ENCODE measurements at places on chromosomes 6 and 20.

- DNase-seq = no peak
Measured at GRCh38 chr6:20747991-20748390, 213.7 kb downstream of the CDKAL1 start.

DNA sequence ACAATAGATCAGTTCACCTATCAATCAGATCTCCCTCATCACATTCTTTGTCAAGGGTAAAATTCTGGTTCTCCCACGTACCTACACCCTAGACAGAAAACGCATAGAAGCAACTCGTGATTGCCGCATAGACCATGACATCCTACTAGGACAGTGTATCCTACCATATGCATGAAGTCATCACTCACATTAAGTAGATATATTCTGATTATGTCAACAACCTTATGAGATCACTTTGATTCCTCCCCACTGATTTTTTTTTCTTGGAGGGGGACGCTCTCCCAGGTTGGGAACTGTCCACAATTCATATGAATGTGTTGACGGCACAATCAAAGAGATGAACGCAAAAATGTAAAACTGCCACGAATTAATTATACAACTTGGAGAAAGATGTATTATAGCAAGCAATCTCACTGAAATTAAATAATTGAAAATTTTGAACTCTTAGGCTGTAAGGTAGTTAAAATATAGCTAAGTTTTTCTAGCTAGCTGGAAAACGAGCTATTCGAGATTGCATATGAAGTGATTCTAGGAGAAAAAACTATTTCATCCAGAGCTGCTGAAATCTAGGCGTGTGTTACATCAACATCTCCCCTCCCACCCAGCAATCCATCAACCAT is 82.5 kb upstream of the CCDC28A start:
- no peak for DNase-seq

- no peak for DNase-seq
Measured at GRCh38 chr20:5602346-5602745, 147.9 kb upstream of the SHLD1 start.

DNA sequence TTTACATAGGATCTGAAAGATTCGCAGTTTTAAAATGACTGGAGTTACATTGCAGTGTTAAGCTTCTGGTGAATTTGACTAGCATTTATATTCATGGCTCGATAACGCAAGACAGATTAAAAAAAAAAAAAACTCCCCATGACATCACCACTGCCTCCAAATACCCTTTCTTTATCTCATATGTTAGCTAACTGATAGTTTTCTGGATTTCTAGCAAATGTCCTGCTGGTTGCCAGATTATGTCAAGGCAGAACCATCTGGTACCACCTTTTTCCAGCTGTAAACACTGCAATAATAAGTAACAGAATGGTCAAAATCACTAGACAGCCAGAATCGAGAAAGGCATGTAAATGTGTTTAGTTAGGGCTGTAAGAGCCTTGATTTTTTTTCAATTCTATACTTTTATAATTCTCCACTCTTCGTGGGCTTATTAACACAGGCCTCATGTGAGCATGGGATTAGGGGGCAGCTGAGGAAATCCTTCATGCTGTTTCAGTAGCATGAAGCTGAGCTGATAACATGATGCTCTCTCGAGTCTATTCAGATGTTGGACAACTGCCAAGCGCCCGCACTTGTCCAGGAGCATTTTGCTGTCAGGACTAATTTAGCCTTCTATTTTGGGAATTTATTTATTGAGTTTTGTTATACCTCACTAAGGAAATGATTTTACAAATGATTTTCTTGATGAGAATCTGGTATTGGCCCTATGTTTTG is 166.0 kb upstream of the SCGN start:
- no peak for DNase-seq

GRCh38 chr20:38112261-38112929 is 52.7 kb downstream of the TGM2 start:
- DNase-seq = no peak

GRCh38 chr6:139881236-139881635 is 506.8 kb upstream of the CITED2 start:
- no peak for DNase-seq

DNA sequence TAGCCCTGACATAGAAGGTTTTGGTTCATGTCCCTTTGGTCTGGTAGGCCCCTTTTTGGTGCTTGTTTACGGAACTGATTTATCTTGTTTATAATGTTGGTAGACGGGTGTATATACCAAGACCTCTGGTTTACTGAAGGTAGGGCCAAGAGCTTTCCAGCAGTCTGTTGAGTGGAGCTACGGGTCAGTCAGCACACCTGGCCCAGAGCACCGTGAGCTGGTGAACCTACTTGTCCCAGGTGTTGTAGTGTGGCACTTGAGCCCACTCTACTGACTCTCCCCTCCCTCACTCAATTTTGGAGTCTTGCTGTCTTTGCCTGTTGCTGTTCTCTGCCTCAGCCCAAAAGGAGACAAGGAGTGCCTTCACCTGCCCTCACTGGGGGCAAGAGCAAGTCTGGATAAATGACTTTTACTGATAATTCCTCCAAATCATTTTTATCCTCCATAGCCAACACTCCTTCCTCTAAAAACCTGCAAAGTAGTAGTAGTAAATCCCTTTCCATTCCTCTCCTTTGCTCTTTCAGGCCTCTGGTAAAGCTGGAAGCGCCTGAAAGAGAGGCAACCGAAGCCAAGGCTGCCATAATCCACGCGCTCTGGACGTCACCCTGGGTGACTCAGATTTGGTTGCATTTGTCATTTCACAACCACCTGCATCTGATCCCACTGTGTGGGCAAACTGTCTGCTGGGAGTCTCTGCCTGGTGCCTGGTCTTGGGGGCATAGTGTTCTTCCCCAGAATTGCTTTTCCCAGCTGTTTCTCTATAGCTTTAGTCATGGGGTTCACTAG is 22.2 kb downstream of the RREB1 start:
- DNase-seq = no peak

DNA sequence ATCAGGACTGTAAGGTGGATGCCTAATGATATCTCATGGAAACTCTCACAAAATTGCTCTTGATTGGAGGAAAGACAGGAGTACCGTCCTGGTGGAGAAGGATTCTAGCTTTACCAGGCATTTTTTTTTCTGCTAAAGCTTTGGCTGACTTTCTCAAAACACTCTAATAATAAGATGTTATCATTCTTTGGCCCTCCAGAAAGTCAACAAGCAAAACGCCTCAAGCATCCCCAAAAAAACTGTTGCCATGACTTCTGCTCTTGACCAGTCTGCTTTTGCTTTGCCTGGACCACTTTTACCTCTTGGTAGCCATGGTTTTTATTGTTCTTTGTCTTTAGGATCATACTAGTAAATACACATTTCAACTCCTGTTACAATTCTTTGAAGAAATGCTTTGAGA is 55.5 kb upstream of the RUNX2 start:
- no peak for DNase-seq

DNA sequence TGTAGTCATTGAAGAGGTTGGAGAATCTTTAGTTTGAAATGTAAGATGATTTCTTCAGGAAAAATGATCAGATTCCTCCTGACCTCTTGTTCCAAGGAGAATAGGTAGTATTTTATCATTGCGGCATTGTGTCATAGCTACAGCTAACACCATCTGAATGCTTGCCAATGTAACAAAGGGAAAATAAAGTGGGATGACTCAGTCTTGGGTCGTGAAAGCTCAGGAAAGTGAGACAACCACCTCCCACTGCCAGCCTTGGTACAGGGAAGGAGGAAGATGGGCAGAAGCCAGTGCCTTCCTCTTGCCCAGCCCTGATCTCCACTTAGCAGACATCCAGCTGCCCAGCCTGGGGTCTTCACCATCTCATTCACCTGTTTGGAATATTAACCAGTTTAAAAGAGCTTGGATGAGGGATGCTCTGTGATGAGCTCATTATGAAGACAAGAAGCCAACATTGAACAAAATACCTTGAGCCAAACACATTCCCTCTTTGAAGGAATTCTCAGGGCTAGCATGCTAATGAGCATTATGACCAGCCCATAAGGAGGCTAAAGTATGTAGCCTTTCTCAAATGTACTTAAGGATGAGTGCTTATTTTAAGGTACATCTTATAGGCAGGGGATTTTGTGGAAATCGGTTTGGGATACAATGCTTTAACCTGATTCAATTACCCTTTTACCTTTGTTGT is 40.0 kb upstream of the APCDD1L start:
- DNase-seq = no peak

DNA sequence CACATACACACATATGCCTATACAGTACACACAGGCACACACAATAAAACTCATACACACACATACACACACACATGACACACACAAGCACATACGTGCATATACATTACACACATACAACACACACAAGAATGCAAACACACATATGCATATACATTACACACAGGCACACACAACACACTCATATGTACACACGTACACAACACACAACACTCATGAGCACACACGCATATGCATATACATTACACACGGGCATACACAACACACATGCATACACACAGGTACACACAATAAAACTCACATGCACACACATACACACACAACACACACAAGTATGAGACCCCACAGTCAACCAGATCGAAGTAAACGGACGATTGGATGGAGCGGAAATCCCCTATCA is 238.2 kb downstream of the ERMARD start:
- no peak for DNase-seq

DNA sequence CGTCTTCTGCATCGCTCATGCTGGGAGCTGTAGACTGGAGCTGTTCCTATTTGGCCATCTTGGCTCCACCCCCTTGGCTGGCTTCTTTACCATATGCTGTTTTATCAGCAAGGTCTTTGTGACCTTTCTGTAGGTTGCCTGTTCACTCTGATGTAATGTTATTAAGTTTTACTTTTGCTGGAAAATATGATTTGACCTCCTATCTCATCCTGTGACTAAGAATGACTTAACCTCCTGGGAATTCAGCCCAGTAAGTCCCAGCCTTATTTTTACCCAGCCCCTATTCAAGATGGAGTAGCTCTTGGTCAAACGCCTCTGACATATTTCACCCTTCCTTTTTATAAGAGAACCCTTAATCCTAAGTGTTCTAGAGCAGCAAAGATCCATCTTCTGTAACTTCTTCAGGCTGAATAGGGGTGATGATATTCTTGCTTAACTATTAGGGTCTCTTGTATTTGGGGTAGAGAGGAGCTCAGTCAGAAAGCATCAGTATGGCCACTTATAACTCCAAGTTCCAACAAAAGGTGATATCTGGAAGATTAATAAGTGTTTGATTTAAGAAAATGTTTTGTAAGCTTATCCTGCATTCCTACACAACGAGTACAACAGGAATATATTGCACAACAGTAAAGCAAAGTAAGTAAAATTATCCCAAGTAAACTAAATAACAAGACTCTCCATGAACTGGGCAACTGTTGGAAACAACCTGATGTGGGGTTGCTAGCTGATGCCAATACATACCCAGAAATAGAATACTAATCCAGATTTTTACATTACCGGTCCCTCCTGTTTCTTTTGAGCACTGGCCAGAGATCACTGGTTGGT is 23.1 kb upstream of the HMGN3 start:
- no peak for DNase-seq

DNA sequence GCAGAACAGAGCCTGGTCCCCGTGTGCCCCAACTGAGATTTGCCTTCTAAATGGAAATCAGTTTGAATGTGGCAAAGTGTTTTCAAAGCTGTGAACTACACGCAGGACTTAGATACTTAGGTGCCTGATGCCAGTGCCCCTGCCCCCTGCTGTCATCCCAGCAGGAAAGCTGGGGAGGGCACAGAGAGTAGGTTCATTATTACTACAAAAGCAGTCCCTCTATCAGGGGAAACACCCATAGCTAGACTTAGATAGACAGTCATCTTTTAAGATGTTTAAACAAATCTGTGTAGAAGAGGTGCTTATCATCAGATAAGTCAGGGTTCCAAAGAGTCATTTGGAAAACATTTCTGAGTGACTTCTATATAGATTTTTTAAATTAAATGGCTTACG is 155.0 kb upstream of the SNX9 start:
- DNase-seq = no peak

DNA sequence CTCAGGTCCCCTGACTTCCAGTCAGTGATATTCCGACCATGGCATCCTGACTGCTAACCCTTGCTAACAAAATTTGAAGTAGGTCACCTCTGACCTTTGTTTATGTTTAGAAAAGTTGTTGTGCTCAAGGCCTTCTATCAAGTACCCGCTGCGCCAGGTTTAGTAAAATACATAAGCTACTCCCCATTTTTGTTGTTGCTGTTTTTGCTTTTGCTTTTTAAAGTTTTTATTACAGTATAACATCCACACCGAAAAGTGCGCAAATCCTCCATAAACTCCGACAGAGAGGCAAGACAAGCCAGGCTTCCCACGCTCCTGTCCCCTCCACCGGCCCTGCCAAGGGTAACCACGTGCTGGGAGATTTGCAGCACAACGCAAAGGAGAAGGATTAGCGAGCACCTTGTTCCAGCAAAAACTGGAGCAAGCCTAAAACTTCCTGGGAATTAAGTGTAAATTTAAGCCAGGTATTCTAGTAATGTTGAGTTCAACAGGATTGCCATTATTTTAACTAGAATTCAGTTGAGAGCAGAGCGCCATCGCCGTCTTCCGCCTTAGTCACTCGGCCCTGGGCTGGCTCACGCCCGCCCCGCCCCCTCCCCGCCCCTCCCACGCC is 17.8 kb upstream of the HMGN4 start:
- DNase-seq = no peak

- no peak for DNase-seq
Measured at GRCh38 chr20:24572862-24573261, 103.4 kb downstream of the SYNDIG1 start.

DNA sequence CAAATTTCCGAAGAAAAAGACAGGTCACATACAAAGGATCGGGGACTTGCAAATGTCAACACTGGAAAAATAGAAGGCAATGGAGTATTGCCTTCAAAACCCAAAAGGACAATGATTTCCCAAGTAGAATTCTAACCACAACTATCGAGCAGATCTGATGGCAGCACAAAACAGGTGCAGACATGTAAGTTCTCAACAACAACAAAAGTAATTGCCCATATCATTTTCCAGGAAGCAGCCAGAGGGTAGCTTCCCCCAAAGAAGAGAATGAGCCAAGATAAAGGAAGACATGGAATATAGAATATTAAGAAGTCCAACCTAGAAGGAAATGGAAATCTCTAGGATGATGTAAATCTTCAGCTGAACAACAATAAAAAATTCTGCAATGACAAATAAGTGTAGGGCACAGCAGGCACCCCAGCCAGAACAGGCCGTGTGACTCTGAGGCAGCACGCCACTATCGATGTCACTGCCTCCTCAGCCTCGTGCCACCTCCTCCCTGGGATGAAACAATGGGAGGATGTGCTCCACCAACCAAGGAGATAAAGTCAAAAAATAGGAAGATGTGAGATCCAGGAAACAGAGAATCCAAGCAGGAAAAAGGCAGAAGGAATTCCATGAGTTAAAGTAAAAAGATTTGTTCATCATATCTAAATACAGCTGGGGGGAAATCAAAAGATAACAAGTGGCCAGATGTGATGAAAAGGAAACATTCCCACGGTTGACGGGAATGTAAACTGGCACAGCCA is 34.1 kb downstream of the SERPINB1 start:
- DNase-seq = no peak

GRCh38 chr20:23455639-23456038 is 3.0 kb upstream of the CST11 start:
- no peak for DNase-seq

GRCh38 chr6:137013738-137014602 is 30.8 kb downstream of the IL20RA start:
- no peak for DNase-seq

All from activated T-cell treated with anti-CD3 and anti-CD28 coated beads for 1 hour (primary cell).